Glomerular endothelial cell (primary cell): ENCODE measurements at places on chromosomes 7 and 10.

GRCh38 chr10:104255311-104255981 is 754 bp downstream of the GSTO1 start:
- no peak for DNase-seq

- no peak for DNase-seq
Observed at GRCh38 chr7:87003872-87004798, 55.3 kb downstream of the ELAPOR2 start.

DNA sequence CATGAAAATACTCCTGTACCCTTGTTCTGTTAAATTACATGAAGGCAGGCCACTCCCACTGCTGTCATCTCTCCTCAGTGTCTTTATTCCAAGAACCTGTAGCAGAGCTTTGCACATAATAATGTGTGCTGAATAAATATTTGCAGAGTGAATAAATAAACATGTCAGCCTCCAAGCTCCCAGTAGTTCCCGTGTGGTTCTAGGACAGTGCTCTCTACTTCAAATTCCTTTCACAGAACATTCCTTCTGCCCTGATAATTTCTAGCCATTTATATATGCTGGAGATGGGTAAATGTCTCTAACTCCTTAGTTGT is 20.3 kb upstream of the HYAL4 start:
- DNase-seq = no peak

DNA sequence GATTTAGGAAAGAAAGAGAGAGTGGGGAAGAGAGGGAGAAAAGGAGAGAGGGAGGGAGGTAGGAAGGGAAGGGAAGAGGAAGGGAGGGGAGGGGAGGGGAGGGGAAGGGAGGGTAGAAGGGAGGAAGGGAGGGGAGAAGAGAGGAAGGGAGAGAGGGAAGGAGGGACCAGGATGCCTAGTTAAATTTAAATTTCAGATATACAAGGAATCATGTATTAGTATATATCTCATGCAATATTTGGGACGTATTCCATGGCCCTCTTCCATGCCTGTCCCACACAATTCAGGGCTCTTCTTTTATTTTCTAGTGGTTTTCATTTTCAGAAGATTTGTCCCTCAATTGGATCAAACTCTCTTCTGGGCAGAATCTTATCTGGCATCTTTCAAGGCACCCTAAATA is 172.4 kb upstream of the PRR15 start:
- no peak for DNase-seq

- DNase-seq = peak; percentile 29
Observed at GRCh38 chr7:81887098-81888090, 117.5 kb upstream of the HGF start.

GRCh38 chr10:123136221-123136805 is 543 bp downstream of the HMX3 start:
- no peak for DNase-seq

- DNase-seq = no peak
Observed at GRCh38 chr10:73759512-73760115, 15.4 kb downstream of the SEC24C start.

DNA sequence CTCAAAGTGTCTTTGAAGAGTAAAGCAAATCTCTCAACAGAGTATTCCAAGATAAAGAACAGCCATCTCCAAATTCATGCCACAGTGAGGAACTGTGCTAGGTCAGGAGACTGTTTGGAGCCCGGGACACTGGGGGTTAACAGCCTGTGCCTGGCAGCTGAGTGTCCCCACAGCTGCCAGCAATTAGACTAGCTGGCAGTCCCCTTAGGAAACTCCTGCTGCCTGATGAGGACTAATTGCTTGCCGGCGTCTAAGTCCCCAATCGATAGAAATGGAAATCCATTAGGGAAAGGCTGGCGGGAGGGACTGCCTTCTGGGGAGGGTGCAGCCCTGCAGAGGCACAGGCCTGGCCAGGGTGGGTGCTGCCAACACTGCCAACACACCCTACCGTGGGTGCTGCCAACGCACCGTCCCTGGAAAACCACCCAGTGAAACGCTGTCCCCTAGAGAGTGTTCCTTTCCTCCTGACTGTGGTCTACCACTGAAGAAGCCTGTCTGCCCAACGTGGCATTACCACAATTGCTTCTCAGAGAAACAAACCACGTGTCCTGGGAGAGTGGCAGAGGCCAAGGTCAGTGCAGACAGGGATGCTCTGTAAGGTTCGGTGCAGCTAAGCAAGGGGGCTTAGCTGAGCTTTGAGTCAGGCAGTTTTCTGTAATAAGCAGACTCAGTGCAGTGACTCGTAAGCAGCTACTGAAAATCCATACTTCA is 60.8 kb downstream of the XRCC2 start:
- DNase-seq = no peak

GRCh38 chr10:132555648-132556575 is 18.3 kb downstream of the INPP5A start:
- DNase-seq = no peak

GRCh38 chr10:131729361-131729760 is 171.4 kb upstream of the PPP2R2D start:
- DNase-seq = no peak

- no peak for DNase-seq
Observed at GRCh38 chr10:34112171-34112782, 702.8 kb downstream of the PARD3 start.

- DNase-seq = no peak
Observed at GRCh38 chr7:112427984-112428383, 22.3 kb upstream of the IFRD1 start.

DNA sequence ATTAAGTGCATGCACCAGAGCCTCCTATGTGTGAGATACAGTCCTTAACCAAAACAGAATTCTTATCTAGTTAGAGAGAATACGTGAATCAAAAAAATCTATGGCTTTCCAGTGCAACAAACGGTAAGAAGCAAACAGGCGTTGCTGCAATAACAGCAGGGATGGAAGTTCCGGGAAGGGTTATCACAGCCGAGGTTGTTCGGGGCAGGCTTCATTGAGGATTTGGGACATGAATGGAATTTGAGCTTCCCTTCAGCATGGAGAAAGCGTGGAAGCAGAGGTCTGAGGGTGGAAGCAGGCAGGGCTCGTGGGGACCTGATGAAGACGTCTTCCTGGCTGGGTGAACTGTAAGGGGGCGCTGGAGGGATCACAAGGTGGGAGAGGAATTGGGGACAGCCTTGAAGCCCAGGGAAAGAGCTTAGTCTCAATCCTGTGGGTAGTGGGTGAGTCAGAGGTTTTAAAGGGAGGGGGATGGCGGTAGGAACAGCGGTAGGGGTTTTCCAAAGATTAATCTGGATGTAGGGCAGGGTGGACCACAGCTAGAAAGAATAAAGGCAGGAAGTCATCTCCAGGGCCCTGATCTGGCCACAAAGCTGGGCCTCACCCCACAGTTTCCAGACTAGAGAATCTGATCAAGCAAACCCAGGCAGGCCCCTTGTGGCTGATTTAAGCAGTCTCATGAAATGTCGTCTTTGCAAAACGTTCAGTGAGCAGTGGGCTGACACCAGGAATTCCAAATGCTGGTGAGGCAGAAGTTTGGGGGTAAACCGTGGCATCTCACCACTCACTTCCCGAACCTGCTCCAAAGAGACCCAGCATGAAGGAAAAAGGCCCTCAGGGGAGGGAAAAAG is 65.1 kb downstream of the CALML3 start:
- no peak for DNase-seq

DNA sequence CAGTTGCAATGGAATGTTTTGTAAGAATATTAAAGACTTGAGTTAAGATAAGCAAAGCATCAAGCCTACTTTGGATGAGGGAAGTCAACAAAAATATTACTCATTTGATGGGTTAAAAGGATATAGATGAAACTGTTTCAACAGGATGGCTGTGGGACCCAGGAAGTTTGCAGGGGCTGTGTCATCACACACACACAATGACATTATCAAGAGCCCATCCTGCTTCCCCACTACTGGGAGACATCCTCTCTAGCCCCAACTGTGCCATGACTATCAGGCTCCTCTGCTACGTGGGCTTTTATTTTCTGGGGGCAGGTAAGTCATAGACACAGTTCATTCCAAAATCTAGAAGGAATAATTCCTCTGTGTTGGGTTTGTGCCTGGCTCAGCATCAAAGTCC is 78.8 kb upstream of the PRSS1 start:
- DNase-seq = no peak

DNA sequence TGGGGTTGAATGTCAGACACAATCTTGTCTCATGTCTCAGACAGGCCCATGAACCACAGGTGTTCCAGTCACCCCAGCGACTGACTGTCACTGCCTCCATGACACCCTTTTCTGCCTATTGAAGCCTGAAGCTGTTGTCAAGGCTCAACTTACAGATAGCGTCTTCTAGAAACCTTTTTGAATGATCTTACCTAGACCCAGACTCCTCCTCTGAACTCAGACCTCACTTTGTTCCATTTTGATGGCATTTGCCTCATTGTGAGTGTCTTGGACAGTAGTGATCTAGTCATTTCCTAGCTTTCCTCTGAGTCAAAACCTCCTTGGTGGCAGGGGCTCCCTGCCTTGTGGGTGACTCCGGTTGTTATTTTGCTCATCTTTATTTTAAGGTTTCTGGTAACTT is 98.3 kb upstream of the AGK start:
- no peak for DNase-seq

GRCh38 chr10:130065251-130065650 is 45.4 kb downstream of the C10orf143 start:
- no peak for DNase-seq

- DNase-seq = no peak
Observed at GRCh38 chr10:102673819-102674511, 29.7 kb downstream of the TRIM8 start.

DNA sequence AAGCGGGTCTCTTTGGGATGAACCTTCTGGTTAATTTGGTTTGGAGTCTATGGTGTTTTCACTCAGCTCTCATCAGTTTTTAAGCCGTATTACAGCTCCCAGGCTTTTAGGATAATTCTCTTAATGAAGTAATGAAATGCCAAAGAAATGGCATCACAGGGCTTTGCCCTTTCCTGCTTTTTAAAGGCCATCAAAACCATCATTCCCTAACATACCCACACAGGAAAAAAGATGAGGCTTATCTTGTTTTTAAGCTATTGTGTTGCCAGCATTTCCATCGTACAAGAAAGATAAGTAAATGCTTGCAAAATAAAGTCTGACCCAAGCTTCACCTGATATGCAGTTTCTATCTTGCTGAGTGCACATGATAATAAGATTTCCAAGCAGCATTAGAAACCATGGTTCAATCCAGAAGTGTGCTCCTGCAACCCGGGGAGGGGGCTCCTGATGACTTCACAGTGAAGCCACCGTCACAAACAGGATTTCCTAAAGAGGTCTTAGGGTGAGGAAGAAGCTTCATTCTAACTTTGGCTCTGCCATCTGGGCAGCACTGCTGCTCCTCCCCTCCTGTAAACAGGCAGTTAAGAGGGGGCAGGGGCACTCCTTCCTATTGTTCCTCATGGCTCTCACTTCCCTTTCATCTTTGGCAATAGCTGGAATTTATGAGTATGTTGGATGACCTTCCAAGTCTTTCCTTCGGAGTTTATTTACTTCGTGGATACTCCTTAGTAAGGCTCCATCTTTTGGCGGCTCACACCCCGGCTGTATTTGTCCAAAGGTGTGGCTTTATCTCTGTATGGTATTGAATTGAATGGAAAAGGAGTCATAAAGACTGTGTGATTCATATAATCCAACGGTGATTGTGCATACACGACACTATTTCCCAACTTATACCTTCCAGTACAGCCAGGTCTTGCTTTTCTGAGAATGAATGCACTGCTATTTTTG is 55.2 kb upstream of the FAM133B start:
- no peak for DNase-seq

- DNase-seq = no peak
Observed at GRCh38 chr7:116152276-116152675, 58.1 kb upstream of the TES start.

GRCh38 chr7:1813394-1814088 is 143.5 kb downstream of the ELFN1 start:
- no peak for DNase-seq

DNA sequence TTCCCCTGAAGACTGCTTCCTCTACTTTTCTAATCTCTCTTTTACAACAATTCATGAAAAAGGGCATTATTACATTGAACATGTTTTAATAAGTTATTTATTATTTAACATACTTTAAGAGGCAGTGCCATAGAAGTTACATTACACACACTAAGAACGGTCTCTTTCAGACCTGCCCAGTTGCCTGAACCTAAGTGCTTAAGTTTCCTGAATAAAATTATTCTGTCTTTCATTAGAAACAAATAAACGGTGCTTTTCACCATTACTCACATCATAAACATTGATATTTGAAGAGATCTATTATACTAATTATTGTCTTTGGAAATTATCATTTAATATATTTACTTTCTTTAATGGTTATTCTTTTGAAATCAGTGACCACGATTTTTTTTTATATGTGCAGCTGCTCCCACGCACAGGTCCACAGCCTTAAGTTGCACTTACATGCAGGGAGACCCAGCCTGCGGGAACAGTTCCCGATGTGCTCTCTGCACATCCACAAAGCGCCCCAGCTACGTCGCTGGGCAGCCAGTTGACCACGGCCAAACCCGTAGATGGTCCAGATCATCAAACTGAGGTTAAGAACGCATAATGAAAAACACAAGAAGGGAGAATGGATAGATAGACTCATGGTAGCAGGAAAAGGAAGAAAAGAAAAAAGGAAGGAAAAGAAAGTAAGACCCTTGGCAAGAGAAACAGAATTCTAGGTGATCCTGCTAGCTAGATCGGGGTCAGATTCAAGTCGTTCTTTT is 437.0 kb upstream of the MGMT start:
- DNase-seq = no peak

DNA sequence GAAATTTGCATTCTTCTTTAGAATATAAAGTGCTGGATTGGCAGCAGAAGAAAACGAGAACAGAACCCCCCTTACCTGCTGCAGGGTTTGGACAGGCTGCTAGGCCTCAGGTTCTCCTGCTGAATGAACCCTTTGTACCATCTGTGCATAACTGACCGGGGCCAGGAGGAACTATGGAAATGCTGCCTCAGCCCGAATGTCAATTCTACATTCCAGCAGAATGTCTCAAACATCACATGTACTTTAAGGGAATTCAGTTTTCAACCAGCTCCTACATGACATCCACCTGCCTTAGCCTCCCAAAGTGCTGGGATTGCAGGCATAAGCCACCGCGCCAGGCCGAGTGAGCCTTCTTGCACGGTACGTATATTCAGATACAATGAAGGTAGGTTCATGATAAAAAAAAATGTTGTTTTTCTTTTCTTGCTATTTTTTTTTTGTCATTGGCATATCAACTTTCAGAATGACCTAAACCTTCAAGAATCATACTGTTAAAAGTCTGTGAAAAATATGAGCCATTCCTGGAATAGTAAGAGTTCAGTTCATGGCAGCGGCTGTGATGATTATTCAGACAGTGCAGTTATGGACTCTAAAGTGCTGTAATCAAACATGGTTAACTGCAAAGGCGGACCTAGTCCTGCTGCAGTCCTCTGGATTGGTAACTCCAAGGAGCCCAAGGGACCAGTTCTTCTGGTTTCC is 84.4 kb upstream of the TNS3 start:
- DNase-seq = no peak
